Activated CD4-positive, CD25-positive, alpha-beta regulatory T cell treated with anti-CD3 and anti-CD28 coated beads, Interleukin-2, amount 50 U/mL, for 24 hours (primary cell): ENCODE measurements at places on chromosomes 4 and X.

- no peak for ATAC-seq
Observed at GRCh38 chr4:156633847-156634246, 337.8 kb downstream of the PDGFC start.

GRCh38 chrX:103607364-103608305, at the start of gene TCEAL3:
TSS of gene TCEAL3 (plus strand) at chrX:103607963. CDS start at chrX:103609065, 1,102 bp downstream.
- ATAC-seq: peak; percentile 82

DNA sequence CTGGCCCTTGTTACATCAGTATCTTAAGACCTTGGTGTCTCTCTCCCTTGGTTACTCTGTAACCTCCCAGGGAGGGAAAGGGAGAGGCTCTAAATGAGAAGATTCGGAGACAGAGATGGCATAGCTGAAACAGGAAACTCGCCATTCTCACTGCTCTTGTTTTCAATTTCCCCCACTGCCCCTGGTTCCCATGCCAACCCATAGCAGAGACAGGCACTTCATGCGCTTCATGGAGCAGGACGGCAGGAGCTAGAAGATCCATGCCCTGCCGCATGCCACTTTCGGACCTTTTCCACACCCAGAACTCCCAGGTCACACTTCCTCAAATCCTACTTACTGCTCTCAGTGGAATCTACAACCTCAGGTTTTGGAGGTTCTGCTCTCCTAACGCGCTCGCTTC, 3.1 kb downstream of the ZMYM3 start:
- ATAC-seq: no peak

GRCh38 chr4:140267576-140267975, 105.9 kb upstream of the SCOC start:
- ATAC-seq: no peak

DNA sequence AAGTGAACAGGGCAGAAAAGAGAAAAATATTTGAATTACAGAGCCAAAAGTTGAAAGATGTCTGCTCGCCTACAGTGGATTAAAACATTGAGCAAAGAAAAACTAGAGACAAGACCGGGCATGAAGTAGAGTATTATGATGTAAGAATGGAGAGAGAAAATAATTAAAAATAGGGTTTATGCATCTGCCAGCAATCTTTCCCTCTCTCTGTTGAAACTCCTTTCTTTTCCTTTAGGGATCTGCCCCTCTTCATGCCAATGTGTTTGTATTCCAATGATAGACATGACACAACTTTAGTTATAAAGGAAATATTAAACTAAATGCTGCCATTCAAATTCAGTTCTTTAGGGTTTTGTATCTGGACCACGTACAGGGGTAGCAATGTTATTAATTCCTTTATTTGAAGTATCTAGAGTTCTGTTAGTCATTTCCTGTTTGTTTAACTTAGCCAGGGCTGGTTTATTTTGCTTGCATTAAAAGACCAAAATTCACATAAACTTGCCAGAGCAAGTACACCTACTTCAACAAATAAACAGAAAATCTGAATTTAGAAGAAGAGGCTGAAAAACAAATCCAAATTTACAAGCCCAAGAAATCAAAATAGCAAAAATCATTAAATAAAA, 202.6 kb downstream of the SPOCK3 start:
- no peak for ATAC-seq

DNA sequence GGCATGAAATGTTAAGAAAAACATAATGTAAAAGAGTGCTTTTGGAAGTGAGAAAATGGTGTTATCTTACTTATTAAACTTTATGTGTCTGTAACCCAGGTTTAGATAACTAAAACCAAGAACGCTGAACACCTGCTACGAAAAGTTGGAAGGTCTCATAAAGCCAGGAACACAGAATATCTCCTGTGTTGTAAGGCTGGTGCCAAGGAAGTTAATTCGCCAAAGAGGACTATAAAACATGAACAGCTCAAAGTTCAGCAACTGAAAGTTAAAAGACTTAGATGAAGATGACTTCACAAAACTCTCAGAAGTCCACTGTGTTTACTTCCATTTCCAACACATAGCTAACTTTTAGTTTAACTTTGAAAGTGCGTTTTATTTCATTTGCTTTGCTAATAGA, 54.3 kb downstream of the GPRIN3 start:
- no peak for ATAC-seq

DNA sequence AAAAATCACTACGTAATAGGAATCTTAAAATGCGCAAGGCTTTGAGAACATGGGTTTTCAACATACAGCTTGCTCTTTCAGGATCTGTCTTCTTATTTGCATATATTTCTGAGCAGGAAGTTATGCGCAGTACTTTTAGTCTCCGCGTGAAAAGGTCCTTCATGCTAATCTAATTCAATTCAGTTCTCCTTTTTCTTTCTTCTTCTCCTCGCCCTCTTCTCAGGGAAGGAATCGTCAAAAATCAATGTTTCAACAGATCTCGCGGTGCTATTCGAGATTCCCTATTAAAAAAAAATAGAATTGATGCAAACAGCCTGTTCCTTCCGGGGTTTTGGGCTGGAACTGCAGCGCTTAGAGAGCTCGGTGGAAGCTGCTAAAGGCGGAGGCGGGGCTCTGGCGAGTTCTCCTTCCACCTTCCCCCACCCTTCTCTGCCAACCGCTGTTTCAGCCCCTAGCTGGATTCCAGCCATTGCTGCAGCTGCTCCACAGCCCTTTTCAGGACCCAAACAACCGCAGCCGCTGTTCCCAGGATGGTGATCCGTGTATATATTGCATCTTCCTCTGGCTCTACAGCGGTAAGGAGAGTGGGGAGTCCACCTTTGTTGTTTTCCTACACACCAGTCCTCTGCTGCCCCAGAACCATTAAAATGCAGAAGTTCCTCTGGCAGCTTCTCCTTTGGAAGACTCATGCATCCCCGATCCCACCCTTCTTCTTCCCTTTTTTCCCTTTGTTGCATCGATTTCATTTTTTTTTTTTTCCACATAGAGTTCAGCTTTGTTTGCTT, at the start of the genes HMGN5 and SH3BGRL:
Gene HMGN5, minus strand, starts transcription at position 243 of the 785 bp plus-strand sequence. CDS start 80,364 bp downstream, outside the sequence.
Gene SH3BGRL, plus strand, starts transcription at position 432 of the 785 bp plus-strand sequence. Its CDS starts 99 bp downstream, at position 531.
- ATAC-seq: peak; percentile 97

DNA sequence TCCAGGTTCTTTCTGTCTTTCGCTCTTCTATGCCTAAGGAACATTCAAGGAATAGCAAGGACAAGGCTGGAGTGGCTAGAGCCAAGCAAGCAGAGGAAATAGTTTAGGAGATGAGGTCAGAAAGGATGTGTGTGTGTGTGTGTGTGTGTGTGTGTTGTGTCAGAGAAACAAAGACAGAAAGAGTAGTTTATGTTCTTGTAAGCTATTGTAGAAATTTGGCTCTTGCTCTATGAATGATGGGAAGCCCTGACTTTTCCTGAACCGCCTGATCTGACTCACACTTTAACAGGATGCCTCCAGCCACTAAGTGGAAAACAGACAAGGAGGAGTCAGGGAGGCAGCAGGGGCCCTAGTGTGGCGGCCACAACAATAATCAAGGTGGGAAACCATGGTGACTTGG, 39.7 kb downstream of the LGI2 start:
- ATAC-seq: no peak

DNA sequence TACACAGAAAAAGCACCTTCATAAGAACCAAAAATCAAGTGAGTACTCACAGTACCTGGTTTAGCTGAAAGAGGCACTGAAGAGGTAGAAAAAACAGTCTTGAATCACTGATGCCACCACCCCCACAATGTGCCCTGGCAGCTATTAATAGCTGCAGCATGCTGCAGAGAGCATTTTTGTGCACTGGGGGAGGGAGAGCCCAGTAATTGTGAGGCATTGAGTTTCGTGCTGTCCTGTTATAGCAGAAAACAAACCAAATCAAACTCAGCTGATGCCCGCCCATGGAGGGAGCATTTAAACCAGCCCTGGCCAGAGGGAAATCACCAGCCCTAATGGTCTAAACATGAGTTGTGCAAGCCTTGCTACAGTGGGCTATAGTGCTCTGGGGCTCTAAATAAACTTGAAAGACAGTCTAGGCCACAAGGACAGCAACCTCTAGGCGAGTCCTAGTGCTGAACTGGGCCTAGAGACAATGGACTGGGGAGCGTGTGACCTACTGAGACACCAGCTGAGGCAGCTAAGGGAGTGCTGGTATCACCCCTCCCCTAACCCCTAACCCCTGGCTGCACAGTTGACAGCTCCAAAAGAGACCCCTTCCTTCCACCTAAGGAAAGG, 106.3 kb upstream of the TMLHE start:
- no peak for ATAC-seq

- ATAC-seq: no peak
Observed at GRCh38 chrX:17559728-17560379, 177.4 kb upstream of the SCML1 start.
